WTC11 (cell line): ENCODE measurements at places on chromosomes 16 and 17. TPM values are rescaled to one million over a fixed set of nuclear protein-coding genes. Genes with fewer than 3 reads are reported as not detected.

Gene ZSCAN10
- total RNA-seq, result 263 to 286 TPM (median 271 TPM) in 3 replicates

DNA sequence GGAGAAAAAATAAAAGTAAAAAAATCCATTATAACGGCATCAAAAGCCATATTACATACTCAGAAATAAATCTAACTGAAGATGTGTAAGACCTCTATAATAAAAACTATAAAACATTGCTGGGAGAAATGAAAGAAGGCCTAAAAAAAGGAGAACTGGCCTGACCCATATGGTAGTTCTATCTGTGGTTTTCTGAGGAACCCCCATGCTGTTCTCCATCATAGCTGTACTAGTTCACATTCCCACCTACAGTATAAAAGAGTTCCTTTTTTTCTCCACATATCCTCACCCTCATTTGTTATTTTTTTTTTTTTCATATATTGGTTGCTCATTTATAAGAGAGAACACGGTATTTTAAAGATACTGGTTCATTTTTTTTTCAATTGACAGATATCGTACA is 191.8 kb downstream of the STX8 start:
- DNase-seq, result no peak
- no peaks in the 10 kb centered on the region for H3K27me3 ChIP-seq
- no peaks in the 10 kb centered on the region for H3K36me3 ChIP-seq
- H3K4me1 ChIP-seq, result peaks cover 2% of the 10 kb centered on the region; the same call in 1 of the 2 replicates
- no peak overlapping the region for H3K4me3 ChIP-seq

Gene MPV17L
- 5.4 to 8.4 TPM (median 6.4 TPM) in 3 replicates for total RNA-seq

Gene TCF25
- 113 to 155 TPM (median 127 TPM) in 3 replicates for total RNA-seq

DNA sequence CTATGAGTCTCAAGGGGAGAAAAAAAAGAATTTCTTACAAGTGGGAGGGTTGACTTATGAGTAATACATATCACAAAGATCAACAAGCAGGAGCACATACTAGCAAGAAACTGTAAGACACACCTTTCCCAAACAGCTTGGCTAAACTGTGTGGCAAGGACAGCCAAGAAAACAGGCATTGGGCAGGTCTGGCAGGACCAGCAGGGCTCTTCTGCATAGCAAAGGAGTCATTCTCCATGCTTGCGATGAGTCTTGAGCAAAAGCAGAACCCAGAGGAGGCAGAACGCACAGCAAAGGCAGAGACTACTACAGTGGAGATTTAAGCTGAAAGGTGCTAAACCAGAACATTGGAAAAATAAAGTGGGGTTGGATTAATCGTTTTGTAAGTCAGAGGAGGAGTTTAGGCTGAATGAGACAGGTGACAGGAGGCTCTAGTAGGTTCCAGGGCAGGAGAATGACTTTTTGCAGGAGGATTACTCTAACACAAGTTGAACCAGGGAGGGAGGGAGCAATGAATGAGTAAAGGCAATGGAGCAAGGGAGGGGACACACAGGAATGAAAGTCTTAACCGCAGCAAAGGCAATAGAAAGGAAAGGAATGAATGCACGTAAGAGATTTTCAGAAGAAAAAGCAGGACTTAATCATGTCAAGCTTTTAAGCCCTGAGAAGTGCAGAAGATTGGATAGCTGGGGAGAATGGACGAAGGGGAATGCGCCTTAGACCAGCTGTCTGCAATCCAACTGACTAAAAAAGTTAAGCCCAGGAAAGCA is 2.7 kb downstream of the N4BP1 start:
- no peak overlapping the region for H3K27ac ChIP-seq
- DNase-seq, result no peak
- H3K4me3 ChIP-seq, result no peak overlapping the region
- no peaks in the 10 kb centered on the region for H3K27me3 ChIP-seq

- H3K36me3 ChIP-seq, result 0 out of 2 replicates have a peak, but pooled peaks cover 2% of the 10 kb centered on the region
- DNase-seq, result no peak
- H3K4me1 ChIP-seq, result peaks cover 31% of the 10 kb centered on the region
- H3K4me3 ChIP-seq, result no peak overlapping the region
- H3K27ac ChIP-seq, result no peak overlapping the region; the same call in 1 of the 2 replicates
Measured at GRCh38 chr16:62955033-62955349, 918.8 kb upstream of the CDH8 start.

GRCh38 chr16:48011878-48012658 is 143.7 kb downstream of the ABCC12 start:
- no peak for DNase-seq
- H3K4me3 ChIP-seq, result no peak overlapping the region
- no peak overlapping the region for H3K27ac ChIP-seq
- 0 out of 2 replicates have a peak, but pooled peaks cover 2% of the 10 kb centered on the region for H3K27me3 ChIP-seq
- H3K4me1 ChIP-seq, result peaks cover 8% of the 10 kb centered on the region
